NCI-H2227 treated with DMSO at 0.1 percent for 48 hours (cell line): ENCODE measurements at places on chromosomes 3 and 15.

GRCh38 chr15:83081256-83082014 lies 14.4 kb upstream of the BTBD1 start:
- no peak for DNase-seq

GRCh38 chr15:48602358-48603122 lies 43.0 kb downstream of the FBN1 start:
- no peak for DNase-seq

DNA sequence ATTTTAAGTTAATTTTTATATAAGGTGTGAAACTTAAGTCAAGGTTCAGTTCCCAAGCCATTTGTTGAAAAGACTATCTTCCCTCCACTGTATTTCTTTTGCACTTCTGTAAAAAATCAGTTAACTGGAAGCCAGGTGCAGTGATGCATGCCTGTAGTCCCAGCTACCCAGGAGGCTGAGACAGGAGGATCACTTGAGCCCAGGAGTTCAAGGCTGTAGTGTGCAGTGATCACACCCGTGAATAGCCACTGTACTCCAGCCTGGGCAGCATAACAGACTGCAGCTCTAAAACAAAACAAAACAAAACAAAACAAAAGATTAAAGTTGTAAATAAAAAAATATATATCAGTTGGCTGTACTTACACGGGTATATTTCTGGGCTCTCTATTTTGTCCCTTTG lies 33.1 kb upstream of the SEC22A start:
- no peak for DNase-seq

GRCh38 chr15:52261498-52262242 lies 33.9 kb downstream of the MYO5C start:
- DNase-seq: peak; percentile 40

DNA sequence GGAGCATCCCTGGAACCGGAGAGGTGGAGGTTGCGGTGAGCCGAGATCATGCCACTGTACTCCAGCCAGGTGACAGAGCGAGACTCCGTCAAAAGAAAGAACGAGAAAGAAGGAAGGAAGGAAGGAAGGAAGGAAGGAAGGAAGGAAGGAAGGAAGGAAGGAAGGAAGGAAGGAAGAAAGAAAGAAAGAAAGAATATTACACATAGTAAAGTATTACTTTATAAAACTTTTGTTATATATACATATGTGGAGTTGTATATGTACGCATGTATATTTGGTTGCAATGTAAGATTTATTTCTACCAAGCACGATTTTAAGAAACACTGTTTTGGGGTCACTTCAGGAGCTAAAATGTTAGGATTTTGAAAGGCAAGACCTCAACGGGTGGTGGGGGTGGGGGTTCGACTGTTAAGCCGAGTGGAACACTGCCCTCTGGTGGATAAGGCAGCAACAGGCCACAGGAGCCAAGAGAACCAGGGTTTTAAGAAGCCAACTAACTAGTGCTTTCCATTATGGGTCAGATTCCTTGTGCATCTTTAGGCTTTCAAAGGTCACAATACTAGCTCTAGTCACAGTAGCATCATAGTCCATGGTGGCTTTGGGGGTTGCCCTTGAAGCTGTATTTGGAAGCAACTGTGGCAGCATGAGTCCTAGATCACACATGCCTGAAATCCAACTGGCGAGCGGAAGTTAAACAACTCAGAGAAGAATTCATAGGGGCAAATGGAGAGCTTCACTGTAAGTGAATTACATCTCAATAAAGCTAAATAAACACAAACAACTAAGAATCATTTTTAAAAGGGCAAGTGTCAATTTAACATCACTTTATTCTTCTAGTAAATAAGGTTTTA lies 22.5 kb downstream of the GLB1 start:
- DNase-seq: peak; percentile 19

- no peak for DNase-seq
Observed at GRCh38 chr3:140933109-140933508, 8.5 kb upstream of the SLC25A36 start.

DNA sequence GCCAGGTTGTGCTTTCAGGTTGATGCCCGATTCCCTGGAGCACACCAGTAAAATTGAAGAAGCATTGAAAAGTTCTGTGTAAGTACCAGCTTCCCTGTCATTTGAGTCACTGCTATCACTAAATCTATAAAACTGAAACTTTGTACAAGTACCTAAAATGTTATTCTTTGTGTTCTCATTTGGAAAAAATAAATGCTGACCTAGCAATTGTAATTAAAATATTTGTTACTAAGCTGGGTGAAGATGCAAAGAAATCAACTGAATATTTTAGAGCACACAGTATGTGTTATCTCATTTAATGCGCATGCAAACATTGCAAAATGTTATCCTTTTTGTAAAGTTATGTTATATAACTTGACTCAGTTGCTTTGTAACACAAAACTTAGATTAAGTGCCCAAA lies 733.7 kb downstream of the TBL1XR1 start:
- DNase-seq: no peak

- DNase-seq: peak; percentile 80
Observed at GRCh38 chr15:92930054-92930621, 30.0 kb downstream of the CHD2 start.

GRCh38 chr3:173624086-173624485 lies 226.5 kb downstream of the NLGN1 start:
- DNase-seq: no peak

DNA sequence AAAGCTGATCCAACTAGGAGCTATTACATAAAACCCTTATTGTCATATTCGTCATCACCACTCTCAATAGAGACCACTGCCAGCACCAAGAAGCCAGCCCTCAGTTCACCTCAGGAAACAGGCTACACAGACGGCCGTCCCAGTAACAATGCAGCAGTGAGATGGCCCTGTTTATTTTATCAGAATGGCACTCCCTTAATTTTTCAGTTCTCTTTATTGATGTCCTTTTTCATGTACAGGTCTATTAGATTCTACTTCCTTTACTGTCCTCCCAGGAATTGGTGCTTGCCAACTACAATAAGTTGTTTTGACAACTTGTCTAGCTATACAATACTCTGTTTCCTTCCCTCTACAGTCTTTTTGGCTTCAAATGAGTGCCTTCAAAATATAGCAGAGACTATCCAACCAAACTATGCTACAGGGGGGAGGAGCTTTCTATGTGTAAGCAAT lies 272.5 kb downstream of the ZBTB20 start:
- no peak for DNase-seq
